Inflammatory macrophage (primary cell): ENCODE measurements at places on chromosomes 2 and 18.
A peak's percentile ranks its signal among the peaks of the same experiment; 100 is the strongest.

- DNase-seq = no peak
These were observed 69.3 kb downstream of the NCKAP5 start for GRCh38 chr2:133498662-133499585.

DNA sequence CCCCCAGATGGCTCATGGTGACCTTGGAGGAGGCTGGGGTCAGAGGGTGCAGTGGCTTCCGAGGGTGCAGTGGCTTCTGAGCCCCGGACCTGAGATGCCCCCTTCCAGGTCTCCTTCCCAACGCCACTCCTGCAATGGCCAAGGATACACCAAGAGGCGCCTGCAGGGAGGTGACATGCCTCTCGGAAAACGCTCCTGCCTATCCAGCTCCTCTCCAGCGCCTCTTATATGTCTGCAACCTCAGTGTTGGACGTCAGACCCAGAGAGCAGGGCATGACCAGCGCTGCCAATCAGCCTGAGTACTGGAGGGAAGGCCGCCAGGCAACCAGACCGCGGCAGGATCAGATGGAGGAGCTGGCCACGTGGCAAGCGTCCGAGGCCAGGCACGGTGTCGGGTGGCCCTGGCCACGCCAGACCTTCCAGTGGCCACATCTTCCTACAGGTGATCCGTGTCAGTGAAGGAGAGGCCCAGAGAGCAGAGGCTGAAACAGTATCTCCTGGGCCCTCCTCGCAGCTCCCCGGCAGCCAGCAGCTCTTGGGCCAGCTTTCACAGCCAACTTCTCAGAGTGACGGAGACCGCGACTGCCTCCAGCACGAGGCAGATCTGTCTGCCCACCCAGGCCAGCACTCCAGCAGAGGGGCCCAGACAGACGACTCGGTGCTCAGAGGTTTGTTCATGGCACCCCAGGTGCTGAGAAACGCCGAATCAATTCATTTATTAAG is 199.5 kb upstream of the SALL3 start:
- DNase-seq = no peak

DNA sequence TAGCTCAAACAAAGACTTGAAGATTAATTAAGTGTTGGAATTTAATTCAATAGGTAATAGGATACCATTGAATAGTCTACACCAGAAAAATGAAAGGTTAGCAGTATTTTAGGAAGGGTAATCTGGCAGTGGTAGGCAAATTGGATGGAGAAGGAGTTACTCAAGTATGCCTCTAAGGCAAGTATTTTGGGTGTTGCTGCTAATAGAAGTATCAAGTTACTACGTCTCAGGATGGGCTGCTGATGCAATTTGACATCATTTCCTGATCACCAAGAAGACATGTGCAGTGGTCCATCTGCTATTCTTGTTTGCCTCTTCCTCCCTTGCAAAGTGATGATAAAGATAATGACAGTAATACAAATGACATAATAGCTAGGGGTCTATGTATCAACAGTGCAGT is 485.3 kb downstream of the TGIF1 start:
- DNase-seq = no peak

DNA sequence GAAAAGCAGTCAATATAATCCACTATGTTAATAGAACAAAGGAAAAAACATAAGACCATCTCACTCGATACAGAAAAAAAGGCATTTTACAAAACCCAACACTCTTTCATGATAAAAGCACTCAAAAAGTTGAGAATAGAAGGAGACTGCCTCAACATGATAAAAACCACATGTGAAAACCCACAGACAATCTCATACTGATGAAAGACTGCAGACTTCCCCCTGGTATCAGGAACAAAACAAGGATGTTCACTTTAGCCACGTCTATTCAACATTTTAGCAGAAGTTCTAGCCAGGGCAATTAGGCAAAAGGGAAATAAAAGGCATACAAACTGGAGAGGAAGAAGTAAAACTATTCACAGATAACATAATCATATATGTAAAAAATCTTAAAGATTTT is 285.9 kb downstream of the EIPR1 start:
- peak; percentile 14 for DNase-seq

DNA sequence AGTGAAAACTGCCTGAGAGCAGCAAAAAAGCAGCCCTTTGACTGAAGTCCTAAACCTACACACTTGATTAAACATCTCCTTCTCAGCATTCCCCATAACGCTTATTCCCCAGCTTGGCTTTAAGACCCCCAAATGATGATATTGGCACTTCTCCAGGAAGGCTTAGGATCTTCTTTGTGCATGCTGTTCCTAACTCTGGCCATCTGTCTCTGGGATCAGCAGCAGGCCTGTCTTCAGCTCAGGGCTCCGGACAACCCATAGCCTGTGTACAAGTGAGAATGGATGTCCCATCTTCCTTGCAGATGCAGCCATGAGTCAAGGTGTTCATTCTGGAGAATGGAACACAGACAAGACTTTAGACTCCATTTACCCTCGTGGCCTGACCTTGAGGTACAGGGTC is 81.6 kb upstream of the TMEM17 start:
- DNase-seq = no peak

DNA sequence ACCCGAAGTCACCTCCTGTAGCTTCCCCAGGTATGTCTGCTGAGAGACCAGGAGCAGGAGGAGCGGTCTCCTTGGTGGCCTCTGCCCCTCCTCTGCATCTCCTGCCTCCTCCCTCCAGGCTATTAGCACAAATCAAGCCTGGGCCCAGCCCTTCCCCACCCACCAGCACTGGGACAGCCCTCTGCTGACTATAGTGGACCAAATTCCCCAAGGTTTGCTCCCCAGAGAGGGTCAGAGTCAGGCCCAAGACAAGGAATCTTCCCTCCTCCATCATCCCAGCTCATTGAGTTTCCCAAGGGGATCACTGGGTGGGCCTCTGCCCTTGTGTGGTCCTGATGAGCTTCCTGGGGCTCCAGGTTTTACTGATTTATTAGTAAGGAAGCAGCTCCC is 62.1 kb downstream of the EMILIN2 start:
- no peak for DNase-seq

- DNase-seq = no peak
These were observed 82.2 kb downstream of the CELF4 start for GRCh38 chr18:37483221-37483971.

DNA sequence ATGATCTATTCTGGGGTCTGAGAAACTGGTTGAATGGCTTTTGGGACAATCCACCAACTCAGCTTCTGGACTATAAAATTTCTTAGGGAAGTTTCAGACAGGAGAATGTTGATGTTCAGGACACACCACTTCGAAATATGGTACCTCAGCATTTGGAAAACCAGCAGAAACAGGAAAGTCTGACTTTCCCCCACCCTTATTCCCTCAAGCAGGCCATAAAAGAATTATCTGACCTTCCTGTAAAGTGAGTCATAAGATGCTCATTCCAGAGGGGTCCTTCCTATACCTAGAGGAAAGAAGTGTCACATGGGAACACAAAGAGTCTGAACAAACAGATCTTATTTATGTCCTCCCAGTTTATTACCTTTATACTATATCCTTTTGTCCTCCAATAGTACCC is 415.0 kb downstream of the CPS1 start:
- DNase-seq = no peak

DNA sequence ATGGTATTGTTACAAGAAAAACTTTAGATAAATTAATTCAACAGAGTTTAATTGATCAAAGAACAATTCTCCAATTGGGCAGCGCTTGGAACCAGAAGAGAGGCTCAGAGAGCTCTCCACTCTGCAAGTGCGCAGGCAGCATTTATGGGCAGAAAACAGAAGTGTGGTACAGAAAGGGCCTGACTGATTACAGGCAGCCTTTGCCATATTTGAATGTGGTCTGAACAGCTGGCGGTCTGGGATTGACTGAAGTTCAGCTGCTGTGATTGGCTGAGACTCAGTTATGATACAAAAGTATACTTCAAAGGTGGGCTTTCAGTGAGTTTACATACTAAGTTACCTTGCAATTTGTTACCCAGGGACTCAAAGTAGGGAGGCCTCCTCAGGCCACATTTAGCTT is 301.3 kb upstream of the ID2 start:
- peak; percentile 48 for DNase-seq

DNA sequence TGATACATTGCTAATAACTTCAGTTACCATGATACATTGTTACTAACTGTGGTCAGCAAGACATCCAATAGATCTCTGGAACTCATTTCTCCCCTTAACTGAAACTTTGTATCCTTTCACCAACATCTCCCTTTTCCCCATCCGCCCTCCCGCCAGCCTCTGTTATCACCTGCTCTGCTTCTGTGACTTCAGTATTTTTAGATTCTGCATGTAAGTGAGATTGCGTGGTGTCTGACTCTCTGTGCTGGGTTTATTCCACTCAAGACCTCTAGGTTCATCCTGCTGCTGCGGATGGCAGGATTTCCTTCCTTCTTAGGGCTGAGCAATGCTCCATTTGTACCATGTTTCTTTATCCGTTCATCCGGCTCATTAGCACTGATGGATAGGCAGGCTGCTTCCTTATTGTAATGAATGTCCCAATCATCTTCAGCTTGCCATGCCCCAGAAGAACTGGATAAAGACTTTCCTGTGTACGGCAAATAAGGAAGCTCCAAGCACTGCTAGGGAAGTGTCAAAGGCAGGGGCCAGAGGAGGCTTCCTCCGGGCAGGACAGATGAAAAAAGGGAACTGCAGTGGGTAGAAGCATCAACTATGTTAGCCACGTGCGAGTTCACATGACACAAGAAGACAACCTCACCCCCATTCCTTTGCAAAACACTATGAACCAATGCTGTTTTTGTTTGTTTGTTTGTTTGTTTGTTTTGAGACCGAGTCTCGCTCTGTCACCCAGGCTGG is 113.4 kb downstream of the EIPR1 start:
- DNase-seq = peak; percentile 94

GRCh38 chr2:146844226-146844990 is 1000.4 kb upstream of the ACVR2A start:
- DNase-seq = no peak

DNA sequence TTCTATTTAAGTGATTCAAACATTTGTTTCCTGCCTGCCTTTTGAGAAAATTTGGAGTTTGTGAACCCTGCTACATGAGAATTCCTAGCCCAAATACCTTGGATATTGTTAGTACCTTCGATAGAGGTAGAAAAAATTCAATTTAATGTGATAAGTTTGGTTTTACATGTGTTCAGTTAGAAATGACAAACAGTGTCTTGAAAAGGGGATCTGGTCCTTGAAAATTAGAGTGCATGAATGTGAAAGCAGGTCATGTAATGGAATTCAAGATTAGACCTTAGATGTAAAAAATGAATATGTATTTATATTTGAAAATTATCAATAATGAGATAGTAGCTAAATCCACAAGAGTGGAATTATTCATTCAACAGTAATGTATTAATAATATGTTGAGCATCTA is 70.5 kb downstream of the PIK3C3 start:
- DNase-seq = no peak

DNA sequence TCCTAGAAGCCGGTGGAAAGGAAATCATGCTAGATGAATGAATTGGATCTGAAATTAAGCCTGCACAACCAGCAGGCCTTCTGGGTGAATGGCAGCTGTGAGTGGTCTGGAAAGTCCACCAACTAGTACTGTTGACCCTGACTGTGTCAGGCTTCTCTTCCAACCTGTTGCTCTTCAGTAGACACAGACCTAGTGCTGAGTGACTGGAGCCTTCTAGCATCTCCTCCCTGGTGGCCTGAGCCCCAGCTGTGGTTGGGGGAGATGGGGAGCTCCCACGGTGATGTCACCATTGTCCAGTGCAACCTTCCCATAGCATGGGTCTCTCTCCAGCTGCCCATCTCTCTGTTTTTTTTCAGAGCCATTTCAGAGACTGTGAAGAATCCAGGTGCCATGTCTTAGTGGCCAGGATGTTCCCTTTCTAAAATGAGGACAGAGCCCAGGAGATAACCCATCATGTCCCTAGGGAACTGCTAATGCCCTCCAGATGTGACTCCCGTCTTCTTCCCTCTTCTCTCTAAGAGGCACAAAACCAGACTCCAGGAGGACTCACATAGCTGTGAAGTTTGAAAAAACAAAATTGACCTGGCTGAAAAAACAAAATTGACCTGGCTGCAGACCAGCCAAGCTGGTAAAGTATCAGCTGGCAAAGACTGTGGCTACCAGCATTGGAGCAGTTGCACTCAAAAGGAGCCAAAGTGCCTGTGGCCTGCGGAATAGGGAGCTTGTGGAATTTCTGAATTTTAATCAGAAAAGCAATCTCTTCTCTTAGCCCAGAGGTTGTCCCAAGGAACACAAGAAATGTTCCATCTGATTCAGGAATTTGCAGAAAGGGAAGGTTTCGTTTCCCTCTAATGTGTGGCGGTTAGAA is 67.4 kb upstream of the RPL31 start:
- no peak for DNase-seq

- DNase-seq = no peak
These were observed 14.0 kb downstream of the POU3F3 start for GRCh38 chr2:104867813-104868504.

- DNase-seq = no peak
These were observed 115.3 kb downstream of the FHOD3 start for GRCh38 chr18:36412778-36413177.
